Activated T-helper 17 cell treated with anti-CD3 and anti-CD28 coated beads, Interleukin-2, amount 50 U/mL, for 72 hours (primary cell): ENCODE measurements at places on chromosomes 5 and 9.

DNA sequence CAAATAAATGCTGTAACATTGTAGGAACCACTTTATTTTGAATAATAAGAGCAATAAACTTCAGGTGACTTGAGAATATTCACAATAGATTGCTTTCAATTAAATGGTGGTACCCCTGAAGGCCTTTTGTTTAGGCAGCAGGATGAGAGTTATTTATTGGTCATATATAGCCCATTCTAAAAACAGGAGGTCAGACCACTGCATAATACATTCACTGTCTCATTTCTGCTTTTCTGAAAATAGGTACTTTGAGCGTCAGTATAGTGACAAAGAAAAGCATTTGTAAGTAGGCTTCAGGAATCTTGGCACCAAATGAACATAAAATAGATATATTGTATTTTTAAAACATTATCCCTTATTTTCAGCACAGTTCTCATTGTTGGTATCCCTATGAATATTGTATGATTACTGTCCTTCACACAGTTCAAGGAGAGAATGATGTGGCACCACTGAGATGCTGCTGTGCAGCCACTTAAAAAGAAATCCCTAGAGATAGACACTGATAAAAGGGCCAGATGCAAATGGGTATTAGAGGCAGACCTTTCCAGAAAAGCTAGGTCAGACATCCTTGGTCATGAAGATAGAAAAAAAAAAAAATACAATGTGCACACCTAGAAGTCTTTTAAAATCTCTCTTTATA lies 381.8 kb upstream of the ST8SIA4 start:
- no peak for ATAC-seq

DNA sequence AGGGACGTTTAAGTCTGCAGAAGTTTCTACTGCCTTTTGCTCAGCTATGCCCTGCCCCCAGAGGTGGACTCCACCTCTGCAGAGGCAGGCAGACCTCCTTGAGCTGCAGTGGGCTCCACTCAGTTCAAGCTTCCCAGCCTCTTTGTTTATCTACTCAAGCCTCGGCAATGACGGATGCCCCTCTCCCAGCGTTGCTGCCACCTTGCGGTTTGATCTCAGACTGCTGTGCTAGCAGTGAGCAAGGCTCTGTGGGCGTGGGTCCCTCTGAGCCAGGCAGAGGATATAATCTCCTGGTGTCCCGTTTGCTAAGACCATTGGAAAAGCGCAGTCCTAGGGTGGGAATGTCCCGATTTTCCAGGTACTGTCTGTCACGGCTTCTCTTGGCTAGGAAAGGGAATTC lies 2188.5 kb upstream of the WWC1 start:
- no peak for ATAC-seq

DNA sequence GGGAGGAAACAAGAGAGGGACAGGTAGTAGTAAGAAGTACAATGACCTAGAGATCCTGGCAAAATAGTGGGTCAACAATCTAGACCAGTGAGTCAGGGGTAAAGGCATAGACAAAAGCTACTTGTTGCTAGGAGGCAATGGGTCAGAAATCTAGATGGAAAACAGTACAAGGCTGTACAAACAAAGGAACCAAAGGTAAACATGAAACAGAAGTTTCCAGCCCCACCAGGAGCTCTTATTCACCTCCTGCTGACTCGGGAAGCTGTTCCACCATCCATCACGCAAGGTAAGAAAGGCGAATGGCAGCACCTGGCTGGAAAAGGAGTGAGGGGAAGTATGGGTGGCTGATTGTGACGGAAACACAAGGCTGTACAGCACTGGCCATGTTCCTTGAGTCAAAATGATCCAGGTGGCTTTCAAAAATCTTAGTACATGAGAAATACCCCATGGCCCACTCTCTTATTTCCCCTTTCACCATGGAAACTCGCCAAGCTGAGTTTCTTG lies 70.5 kb upstream of the RAI14 start:
- peak; percentile 20 for ATAC-seq

GRCh38 chr5:91390268-91390667 lies 7.2 kb upstream of the ARRDC3 start:
- ATAC-seq: peak; percentile 56

DNA sequence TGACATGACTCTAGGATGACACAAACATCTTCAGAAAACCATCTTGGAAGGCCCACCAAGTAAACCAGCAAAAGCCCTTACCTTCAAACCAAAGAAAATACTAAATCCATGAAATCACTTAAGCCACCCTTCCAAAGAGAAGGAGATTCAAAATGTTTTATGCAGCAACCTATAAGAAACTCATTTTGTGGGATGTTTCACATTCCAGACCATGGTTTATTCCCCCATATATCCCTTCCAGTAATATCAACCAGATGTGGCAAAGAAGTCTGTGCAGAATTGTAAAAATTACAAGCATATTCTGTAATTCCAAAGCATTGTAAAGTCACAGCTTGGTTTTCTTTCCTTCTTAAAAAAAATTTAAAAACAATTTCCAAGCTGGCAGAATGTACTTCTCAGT lies 117.4 kb downstream of the SLIT3 start:
- no peak for ATAC-seq

DNA sequence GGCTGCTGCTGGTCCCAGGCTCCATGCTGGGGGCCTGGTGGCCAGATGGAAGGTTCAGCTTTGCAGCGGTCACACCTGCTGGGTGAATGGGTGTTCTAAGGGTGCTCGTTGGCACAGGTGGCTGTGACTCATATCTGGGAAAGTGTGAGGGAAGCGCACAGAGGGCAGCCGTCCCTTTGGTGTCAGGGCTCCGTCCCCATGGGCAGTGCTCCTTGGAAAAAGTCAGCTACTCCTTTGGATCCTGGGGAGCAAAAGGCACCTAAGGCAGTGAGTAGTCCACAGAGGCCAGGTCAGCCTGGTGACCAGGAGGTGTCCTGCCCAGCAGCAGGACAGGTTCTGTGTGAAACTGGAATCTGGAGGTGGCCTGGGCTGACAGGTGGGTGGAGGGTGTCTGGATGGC lies 18.4 kb upstream of the GBGT1 start:
- ATAC-seq: no peak

DNA sequence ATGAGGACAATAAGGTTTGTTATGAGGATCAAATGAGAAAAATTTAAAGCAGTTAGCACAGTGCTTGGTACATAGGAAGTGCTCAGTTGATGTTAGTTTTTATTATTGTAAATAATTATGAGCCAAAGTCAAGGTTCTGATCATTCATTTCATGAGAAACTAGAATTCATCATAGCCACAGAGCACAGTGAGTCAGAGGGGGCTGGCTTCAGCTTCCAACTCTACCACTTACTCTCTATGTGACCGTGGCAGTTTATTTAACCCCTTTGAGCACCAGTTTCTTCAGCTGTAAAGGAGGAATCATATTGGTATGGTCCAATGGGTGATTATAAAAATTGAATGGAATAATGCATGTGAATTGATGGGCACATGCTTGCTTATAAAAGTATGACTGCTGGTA lies 39.4 kb downstream of the KLHL3 start:
- ATAC-seq: peak; percentile 99

DNA sequence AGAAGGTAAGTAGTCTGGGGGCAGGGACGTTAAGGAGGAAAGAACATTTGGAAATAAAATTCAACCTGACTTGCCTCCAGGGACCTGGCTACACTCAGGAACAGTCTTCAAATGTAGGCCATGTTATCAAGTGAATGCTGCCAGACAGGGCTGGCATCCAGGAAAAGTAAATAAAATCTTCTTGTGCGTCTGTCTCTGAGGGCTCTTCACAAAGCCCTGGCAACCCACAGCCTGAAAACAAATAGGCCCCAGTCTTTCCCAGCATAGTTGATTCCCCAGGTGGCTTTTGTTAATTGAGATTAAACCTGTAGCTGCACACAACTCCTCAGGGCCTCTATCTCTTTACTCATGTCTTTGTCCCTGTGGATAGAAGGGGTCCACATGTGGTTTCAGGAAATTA lies 55.4 kb downstream of the STK32A start:
- no peak for ATAC-seq

GRCh38 chr5:102691434-102691833 lies 63.7 kb upstream of the PAM start:
- ATAC-seq: no peak

DNA sequence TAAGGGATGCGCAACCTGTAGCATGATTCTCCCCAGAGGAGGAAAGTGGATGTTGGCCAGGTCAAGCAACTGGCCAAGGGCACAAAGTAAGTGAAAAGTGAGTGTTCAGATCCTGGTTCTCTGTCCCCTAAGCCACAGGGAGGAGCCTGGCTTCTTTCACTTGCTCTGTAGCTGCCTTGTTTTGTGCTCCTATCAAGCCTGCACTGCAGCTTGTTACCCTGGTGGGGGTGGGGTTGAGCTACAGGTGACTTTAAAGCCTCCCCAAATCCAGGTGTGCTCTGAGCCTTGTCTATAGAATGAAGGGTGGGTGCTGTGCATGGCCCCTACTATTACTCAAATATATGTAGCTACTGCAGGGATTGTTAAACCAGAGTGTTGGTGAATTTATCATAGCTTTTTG lies 32.9 kb downstream of the RALGPS1 start:
- no peak for ATAC-seq

DNA sequence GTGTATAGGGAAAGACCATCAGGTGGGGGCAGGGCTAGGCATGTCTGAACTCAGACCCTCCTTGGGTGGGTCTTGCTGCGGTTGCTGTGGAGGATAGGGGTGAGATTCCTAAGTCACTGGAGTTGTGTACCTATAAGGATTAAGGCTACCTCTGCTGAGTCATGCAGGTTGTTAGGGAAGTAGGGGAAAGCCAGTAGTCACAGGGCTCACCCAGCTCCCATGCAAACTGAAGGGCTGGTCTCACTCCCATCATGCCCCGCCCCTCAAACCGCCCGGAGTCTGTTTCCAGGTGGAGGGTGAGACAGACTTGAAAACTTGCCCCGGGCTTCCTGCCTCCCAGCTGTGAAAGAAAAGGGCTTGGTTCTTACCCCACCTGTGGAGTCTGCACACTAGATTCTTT lies 161.8 kb downstream of the CAVIN4 start:
- ATAC-seq: no peak

- ATAC-seq: no peak
Measured at GRCh38 chr5:121681229-121681855, 170.3 kb upstream of the FTMT start.

DNA sequence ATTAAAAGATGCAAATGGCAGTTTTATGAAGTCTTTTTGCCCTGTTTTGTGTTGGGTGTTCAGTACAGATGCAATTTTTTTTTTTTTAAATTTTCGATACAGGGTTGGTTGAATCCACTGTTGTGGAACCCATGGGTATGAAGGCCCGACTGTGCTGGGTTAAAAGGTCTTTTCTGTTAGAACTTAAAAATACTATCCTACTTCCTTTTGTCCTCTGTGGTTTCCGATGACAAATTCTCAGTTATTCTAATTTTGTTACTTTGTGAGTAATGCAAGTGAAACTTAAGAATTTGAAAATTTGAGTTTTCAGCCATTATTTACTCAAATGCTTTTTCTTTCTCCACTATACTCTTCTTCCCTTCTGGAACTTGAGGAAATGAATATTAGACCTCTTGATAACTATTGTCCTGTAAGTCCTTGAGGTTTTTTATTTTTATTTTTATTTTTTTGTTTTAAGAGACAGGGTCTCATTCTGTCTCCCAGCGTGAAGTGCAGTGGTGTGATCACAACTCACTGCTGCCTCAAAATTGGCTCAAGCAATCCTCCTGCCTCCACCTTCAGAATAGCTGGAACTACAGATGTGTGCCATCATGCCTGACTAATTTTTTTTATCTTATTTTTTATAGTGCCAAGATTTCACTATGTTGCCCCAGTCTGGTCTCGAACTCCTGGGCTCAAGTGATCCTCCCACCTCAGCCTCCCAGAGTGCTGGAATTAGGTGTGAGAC lies 67.5 kb downstream of the ZCCHC7 start:
- peak; percentile 94 for ATAC-seq

DNA sequence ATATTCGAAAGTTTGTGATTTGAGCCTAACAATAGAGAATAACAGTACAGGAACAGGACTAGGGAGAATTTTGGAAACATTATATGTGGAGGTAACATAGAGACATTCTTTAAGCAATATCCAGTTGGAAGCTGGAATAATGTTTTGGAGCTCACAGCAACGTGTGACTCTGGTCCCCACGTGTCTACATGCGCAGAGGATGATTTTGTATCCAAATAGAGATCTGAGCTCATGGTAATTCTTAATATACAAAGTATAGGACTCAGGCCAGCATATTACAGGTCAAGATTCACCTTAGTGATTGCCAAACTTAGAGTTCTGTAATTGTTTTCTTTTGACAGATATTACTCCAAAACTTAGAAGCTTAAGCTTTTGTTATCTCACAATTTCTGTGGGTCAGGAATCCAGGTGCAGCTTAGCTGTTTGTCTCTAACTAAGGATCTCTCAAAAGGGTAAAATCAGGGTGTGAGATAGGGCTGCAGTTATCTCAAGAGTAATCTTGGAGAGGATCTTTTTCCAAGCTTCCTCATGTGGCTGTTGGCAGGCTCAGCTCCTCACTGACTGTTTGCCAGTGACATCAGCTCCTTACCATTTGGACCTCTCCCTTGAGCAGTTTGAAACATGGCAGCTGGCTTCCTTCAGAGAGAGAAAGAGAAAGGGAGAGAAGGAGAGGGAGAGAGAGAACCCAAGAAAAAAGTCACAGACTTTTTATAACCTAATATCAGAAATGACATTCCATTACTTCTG lies 272.0 kb upstream of the ZNF462 start:
- no peak for ATAC-seq

DNA sequence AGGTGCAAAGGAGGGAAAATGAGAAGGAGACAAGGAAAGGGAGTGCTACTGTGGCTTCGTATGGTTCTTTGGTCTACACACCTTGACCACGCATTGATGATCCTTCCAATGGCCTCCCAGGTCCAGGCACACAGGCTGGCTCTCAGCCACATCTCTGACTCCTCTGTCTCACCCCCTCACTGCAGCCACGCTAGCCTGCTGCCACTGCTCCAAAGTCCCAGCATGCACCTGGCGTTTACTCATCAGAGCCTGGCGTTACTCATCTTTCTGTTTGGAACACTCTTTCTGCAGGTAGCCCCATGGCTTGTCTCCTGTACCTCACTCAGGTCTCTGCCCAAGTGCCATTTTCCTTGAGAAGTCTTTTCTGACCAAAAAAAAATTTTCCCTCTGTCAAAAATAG lies 195.5 kb downstream of the SNCAIP start:
- ATAC-seq: no peak

DNA sequence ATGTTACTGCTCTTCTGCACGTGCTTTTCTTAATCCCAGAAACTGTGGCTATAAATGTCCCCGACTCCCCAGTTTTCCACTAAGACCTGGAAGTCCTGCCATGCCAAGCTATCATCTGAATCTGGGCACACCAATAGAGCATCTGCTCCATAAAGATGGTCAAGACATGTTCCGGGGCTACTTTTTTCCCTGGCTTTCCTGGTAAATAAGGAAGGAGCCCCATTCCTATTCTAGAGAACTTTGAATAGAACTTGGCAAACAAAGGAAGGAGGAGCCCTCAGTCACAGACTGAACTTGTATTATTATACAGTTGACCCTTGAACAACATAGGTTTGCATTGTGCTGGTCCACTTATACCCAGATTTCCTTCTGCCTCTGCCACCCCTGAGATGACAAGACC lies 182.9 kb downstream of the CCDC192 start:
- ATAC-seq: no peak
